ENCODE measurements at places on chromosomes 6 and 20. TPM values are rescaled to one million over a fixed set of nuclear protein-coding genes. Genes with fewer than 3 reads are reported as not detected.

The LGSN gene
- not detected for total RNA-seq

GRCh38 chr6:36178544-36178943, 18.0 kb upstream of the BRPF3 start:
- DNase-seq: no peak
- no peaks in the 10 kb centered on the region for H3K27me3 ChIP-seq
- H3K27ac ChIP-seq: no peak overlapping the region
- peaks cover 5% of the 10 kb centered on the region for H3K36me3 ChIP-seq

GRCh38 chr20:1468117-1468624, 1.5 kb upstream of the NSFL1C start:
- H3K4me1 ChIP-seq: peaks cover 24% of the 10 kb centered on the region
- H3K4me3 ChIP-seq: peak overlapping the region; percentile 91
- DNase-seq: no peak
- peaks cover under 1% of the 10 kb centered on the region for H3K36me3 ChIP-seq
- H3K27me3 ChIP-seq: peaks cover 9% of the 10 kb centered on the region

DNA sequence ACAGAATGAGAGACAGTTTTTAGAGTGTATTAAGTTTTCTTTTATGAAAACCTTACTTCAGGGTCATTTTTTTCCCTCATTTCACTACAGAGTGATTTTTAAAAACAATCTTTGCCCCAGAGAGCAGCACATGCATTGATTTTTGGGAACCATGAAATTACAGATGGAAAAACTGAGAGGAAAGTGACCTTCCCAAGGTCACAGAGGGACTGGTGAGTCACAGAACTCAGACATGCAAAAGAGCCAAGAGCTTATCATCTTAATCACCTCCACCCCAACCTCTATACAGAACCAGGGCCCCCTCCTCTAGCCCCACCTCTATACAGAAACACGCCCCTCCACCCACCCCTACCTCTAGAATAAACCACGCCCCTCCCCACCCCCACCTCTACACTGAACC, 10.7 kb downstream of the PXMP4 start:
- H3K36me3 ChIP-seq: no peaks in the 10 kb centered on the region
- H3K4me3 ChIP-seq: no peak overlapping the region
- peaks cover 6% of the 10 kb centered on the region for H3K4me1 ChIP-seq
- DNase-seq: no peak
- H3K27ac ChIP-seq: no peak overlapping the region

- peak overlapping the region; percentile 82 for H3K4me3 ChIP-seq
- DNase-seq: peak; percentile 86
- no peaks in the 10 kb centered on the region for H3K36me3 ChIP-seq
- H3K27ac ChIP-seq: peak overlapping the region; percentile 4
- peaks cover 12% of the 10 kb centered on the region for H3K4me1 ChIP-seq
- peaks cover 44% of the 10 kb centered on the region for H3K27me3 ChIP-seq
Measured at GRCh38 chr20:19212821-19213502, 520 bp downstream of the SLC24A3 start.

- no peaks in the 10 kb centered on the region for H3K27me3 ChIP-seq
- H3K36me3 ChIP-seq: no peaks in the 10 kb centered on the region
- H3K4me1 ChIP-seq: no peaks in the 10 kb centered on the region
- no peak overlapping the region for H3K27ac ChIP-seq
- DNase-seq: no peak
- H3K4me3 ChIP-seq: no peak overlapping the region
Measured at GRCh38 chr6:67971812-67972211, 663.3 kb upstream of the ADGRB3 start.

Measured in type B pancreatic cell (in vitro differentiated cells).